M059J (cell line): ENCODE measurements at places on chromosomes 3 and 15.

GRCh38 chr15:67107014-67107812 is 41.8 kb downstream of the SMAD3 start:
- DNase-seq, result peak; percentile 100

GRCh38 chr15:95162967-95163531 is 931.7 kb downstream of the MCTP2 start:
- peak; percentile 35 for DNase-seq

DNA sequence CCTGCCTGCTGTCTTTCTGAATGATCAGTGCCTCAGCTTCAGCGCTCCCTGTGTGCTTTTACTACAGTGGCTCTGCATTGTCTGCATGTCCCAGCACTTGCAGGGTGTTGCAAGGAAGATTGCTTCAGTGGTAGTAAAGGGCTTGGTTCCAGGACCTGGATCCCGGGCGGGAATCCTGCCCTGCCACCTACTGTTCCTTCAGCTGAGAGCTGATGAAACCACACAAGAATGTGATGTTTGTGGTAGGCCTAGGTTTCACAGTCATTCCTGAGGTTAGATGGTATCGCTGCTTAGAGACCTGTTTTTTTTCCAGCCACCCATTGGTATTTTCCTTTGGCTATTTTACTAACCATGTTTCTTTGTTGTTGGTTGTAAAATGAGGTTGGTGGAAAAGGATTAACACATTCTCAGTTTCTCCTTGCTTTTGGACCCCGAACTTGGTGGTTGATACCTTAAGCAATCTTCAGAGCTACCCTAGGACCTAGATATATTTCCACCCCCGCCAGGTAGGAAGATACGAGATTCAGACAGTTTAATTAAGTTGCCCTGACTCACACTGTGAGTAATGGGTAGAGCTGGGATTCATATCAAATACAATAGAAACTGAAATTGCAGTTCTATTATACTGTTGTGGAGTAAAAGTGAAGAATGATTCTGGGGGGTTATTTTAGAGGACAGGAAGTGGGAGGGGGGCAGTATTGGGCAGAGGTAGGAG is 11.4 kb downstream of the GPR87 start:
- DNase-seq, result peak; percentile 100

GRCh38 chr3:134605556-134605955 is 45.3 kb downstream of the KY start:
- DNase-seq, result no peak

DNA sequence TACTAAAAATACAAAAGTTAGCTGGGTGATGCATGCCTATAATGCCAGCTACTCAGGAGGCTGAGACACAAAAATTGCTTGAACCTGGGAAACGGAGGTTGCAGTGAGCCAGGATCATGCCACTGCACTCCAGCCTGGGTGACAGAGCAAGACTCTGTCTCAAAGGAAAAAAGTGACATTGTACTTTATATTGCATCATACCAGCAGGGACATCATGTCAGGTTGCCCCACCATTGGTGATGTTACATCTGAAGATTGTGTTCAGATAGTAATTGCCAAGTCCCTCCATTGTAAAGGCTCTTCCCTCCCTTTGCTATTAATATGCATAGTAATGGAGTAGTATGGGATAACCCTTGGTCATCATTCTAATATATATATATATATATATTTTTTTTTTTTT is 44.8 kb downstream of the FOXL2 start:
- DNase-seq, result no peak

DNA sequence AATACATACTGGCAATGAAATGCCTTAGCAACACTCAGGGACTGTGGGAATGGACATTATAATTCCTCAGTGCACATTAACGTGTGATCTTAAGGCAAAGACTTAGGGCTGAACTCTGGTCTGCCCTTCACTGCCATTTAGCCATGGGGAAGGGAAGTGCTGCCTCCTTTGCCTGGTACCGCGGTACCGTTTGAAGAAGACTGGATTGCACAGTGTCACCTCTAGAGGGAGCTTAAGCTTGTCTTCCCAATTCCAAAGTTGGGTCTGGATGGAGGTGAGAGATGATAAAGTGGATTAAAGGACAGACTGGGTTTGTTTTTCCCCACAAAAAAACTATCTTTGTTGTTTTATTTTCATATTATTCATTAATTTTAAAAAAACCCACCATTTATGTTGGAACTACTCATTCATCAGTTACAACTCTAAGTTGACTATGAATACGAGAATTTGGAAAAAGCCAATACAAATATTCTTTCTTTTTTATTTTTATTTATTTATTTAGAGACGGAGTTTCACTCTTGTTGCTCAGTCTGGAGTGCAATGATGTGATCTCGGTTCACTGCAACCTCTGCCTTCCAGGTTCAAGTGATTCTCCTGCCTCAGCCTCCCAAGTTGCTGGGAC is 60.0 kb upstream of the SYN2 start:
- DNase-seq, result peak; percentile 9

DNA sequence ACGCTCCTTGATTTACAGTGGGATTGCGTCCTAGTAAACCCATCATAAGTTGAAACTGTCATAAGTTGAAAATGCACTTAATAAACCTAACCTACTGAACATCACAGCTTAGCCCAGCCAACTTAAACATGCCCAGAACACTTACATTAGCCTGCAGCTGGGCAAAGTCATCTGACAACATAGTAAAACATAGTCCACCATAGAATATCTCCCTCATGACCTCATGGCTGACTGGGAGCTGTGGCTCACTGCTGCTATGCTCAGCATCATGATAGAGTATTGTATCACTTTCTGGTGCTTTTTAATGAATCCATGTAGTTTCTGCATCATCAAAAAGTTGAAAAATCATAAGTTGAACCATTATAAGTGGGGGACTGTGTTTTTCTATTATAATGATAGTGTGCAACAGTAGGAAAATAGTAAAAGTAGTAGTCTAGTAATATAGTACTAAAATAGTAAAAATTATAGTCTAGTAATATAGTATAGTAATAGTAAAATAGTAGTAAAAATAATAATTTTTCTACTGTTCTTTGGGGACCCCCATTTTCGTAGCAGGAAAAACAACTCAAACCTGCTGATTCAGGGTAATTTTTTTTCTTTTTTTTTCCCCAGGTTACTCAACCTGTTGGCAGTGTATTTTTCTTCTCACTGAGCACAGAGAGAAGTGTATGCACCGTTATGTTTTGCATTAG is 233.5 kb downstream of the MYRIP start:
- DNase-seq, result no peak

GRCh38 chr3:43997788-43998369 is 243.8 kb upstream of the TOPAZ1 start:
- DNase-seq, result peak; percentile 34

DNA sequence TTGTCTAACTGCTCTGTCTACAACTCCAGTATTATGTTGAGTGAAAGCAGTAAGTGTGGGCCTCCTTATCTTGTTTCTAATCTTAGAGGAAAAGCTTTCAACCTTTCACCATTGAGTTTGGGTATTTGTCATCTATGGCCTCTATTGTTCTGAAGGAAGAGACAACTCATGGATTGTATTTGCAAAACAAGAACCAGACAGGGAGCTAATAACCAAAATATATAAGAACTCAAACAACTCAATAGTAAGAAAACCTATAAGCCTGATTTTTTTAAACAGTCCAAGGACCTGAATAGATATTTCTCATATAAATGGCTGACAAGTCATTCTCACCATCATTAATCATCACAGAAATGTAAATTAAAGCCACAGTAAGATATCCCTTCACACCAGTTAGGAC is 113.0 kb downstream of the TAFA4 start:
- DNase-seq, result peak; percentile 0

- no peak for DNase-seq
Observed at GRCh38 chr3:177749836-177750235, 552.6 kb upstream of the TBL1XR1 start.

DNA sequence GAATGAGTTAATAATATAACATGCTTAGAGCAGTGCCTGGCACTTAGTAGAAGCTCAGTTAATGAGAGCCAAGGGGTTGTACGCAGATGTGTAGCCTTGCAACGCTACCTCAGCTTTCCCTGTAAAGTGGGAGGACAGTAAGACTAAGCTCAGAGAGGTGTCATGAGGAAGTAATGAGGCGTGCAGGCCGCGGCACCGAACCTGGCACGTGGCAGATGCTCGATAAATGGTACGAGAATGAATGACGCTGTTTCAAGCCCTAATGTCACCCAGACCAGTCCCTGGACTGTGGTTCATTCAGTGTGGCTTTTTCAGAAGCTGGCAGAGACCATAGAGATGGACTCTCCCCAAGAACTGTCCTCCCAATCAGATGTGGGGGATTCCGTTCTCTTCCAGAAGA is 21.2 kb downstream of the GRIP2 start:
- DNase-seq, result no peak

DNA sequence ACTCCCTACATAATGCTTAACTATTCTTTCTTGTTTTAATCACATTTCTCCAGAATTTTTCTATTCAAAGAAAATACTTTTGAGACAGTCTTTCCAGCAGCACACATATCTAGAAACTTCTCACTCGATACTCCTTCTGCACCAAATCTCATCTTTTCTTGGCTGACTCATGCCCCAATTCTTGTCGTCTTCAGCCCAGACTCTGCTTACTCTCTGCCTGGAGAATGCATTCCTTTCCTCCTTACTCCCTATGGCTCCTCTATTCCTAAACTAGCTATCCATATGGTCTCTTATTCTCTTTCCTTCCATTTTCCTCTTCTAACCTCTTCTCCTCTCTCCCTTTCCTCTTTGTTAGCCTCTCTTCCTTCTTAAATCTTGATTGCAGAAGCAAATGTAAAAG is 158.7 kb downstream of the GBE1 start:
- DNase-seq, result peak; percentile 10

DNA sequence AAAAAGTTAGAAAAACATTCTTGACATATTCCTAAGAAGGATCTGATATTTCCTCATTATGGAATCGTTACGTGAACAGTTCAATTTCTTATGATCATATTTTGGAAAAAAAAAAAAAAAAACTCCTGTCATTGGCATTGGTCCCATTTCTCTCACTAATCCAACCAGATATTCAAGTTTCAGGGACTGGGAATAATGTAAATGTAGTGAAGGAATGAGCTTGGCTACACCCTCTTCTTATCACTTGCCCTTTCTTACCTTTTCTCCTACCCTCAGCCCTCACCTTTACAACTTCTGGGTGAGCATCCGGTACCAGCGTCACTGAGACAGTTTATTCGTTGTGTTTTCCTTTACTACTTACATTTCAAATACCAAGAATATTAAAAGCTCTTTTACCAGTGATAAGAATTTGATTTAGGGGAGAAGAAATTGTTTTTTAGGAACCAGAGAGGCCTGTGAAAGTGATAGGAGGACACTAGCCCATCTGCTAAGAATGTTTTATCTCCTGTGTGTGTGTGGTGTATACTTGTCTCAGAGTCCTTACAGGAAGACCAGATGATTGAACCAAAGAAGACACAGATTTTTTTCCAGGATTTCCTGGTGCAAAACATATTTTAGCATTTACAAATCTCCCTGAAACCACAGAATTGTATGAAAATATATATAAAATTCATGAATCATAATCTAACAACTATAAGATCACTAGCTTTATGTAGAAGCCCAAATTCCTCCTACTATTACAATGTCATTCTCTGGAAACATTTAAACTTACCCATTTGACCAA is 946.7 kb downstream of the ZPLD1 start:
- no peak for DNase-seq

DNA sequence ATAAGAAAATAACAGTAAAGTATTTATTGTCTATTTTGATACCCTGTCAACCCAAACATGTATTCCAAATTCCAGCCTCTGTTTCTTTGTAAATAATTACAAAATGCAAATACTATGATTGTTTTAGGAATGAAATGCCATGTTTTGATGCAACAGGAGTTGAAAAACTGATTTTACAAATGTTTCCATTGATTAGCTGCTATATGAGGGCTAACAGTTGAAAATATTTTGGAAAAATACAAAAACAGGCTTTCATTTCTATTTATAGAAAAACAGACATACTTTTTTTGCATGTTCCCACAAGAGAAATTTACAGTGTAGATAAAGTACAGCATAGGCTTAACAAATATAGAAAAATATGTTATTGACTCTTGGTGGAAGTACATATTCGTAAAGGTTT is 20.0 kb downstream of the MBNL1 start:
- DNase-seq, result no peak

DNA sequence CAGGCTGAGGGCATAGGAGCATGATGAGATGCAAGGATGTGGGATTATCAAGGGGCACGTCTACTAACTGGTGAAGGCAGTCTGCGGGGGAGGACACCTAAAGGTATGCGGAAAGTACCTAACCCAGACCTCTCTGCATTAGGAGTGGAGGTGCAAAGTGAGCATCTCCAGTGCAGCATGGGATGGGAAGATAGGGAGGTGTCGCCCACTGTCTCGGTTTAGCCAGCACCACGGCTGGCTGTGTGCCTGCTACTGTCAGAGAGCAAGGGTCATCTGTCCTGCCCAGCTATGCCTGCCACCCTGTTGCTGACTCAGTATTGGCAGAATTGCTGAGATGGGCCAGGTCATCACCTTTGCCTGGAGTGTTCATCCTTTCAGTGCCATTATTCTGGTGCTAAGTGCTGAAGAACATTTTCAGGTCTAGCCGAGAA is 40.1 kb downstream of the OXNAD1 start:
- DNase-seq, result no peak

DNA sequence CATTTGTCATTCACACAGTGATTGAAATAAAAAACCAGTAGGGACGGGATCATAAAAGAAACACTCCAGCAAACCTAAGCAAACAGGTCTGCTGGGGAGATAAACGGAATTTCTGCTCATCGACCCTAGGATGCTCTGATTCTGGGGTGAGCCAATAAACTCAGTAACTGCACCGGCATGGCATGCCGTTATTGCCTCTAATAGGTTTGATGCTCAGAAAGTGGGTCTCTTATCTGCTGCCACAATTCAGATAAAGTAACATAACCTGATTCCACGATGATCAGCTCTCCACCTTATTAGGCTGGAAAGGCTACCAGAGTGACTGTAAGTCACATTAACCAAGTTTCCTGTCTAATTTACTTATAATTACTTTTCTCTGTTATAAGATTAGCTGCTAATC is 19.6 kb downstream of the DCLK3 start:
- DNase-seq, result no peak

- DNase-seq, result peak; percentile 77
Observed at GRCh38 chr3:115648559-115648958, 25.2 kb downstream of the GAP43 start.

- DNase-seq, result no peak
Observed at GRCh38 chr3:195085356-195086130, 185.4 kb downstream of the XXYLT1 start.

GRCh38 chr3:48688032-48688736 is 2.5 kb upstream of the NCKIPSD start:
- no peak for DNase-seq

GRCh38 chr3:113747283-113748046 is 630 bp downstream of the ATP6V1A start:
- DNase-seq, result peak; percentile 45

- no peak for DNase-seq
Observed at GRCh38 chr15:39313467-39313866, 267.4 kb upstream of the THBS1 start.

GRCh38 chr3:59839810-59840515 is 790.1 kb upstream of the CFAP20DC start:
- DNase-seq, result no peak

DNA sequence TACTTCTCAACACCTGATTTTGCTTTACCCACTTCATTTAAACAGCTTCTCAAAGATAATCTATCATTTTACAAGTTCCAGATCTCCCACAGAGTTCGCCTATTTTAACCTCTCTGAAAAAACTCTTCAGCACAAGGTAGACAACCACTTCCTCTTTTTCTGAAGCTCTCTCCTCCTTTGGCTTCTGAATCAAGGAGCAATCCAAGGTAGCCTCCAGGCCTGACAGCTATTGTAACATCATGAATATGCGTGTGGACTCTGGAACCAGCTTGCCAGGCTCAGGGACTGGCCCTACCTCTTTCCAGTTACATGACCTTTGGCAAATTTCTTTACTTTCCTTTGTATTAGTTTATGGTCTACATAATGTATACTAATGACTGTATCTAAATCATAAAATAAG is 405.9 kb upstream of the ZNF385D start:
- no peak for DNase-seq
